Fibroblast of lung (primary cell): ENCODE measurements at places on chromosomes 6 and 20. TPM values are rescaled to one million over a fixed set of nuclear protein-coding genes. Genes with fewer than 3 reads are reported as not detected.

DNA sequence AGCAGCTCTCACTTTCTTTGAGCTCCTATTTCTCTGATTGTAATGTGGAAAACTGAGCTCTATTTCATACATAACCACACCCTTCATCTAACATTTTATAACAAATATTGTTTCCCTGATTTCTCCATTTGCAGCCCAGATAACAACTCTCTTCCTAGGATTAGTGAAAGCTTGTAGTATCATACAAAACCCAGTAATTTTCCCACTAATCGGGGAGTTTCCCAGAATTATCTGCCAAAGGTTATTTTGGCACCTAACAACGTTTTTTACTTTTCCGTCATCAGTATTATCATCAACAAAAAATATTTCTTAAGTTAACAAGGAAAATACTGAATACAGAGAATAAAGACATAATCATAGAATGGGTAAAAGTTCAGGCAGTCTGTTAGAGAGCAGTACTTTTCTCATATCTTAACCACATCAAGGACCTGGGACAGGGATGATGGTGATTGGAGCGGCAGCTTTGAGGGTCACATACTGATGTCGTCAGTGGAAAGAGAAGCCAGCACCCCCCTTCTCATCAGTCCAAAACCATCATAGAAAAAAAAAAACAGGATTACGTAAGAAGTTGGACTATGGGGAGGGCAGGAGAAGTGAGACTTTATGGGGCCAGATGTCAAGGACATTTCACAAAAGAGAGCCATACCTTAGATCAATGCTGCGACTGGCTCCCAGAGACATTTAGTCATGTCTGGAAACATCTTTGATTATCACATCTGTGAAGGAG is 166.1 kb upstream of the TNFAIP3 start:
- DNase-seq: no peak

DNA sequence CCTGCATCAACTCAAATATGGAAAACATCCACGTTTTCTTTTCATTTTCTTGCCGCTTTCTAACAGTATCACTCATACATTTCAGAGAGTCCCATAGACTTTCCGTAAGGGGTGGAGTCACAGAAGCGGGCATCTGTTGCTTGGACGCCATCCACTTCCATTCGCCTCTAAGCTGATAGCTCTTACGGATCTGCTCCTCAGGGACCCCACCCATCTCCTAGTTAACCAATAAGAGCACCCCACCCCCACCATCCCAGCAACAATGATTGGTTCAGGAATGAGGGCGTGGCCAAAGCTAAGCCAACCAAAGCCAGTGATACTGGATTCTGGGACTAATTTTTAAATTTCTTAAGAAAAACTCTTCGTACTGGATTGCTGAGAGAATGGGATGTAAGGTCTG is 42.4 kb downstream of the SLC2A10 start:
- DNase-seq: peak; percentile 13

Gene TBXT
- not detected in 2 replicates for total RNA-seq

Gene FAM209B
- total RNA-seq: not detected in 2 replicates

DNA sequence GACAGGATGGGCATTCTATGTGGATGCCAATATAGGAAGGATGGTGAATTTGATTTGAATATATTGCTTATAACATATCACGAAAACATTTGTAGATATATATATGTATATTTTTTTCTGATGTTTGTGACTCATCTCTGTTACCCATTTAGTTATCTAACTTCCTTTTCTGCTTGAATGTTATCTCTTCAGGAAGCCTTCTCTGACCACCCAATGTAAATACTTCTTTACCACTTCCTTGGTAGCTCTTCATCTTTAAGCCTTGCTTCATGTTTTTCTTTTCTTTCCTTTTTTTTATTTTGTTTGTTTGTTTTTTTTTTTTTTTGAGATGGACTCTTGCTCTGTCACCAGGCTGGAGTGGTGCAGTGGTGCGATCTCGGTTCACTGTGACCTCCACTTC is 260.5 kb upstream of the EPHA7 start:
- peak; percentile 15 for DNase-seq

- no peak for DNase-seq
Observed at GRCh38 chr6:129623008-129623732, 86.8 kb downstream of the ARHGAP18 start.

Gene ARMC12
- total RNA-seq: 0.50 and 1.0 TPM in 2 replicates

Gene SIRPD
- not detected in 2 replicates for total RNA-seq

Gene ZC2HC1B
- not detected in 2 replicates for total RNA-seq

GRCh38 chr6:126821706-126822105 is 296.8 kb upstream of the RSPO3 start:
- DNase-seq: no peak
